ENCODE measurements at places on chromosomes 3 and 15.

DNA sequence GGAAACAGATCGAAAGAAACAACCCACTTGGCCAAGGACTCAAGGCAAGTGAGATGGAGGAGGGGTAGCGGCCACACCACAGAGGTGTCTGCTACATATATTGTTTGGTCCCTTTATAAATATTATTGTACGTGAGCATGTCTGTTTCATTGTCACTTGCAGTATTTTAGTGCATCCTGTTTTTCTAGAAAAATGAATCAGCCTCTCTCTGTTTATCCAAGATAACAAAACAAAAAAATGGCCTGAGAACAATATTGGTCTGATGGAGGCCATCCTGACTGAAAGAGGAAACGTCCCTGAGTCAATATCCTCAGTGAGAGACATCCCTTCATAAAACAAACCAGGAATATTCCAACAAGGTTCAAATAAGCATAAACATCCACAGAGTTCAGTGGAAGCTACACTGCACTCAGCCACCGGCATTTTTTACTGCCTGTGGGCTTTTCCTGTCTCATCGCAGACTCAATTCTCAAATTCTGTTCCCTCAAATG lies 42.0 kb downstream of the WWTR1 start:
- no peak for DNase-seq

- DNase-seq, result no peak
Measured at GRCh38 chr3:17050506-17050905, 165.8 kb downstream of the PLCL2 start.

- DNase-seq, result no peak
Measured at GRCh38 chr15:86127547-86127946, 47.9 kb downstream of the AGBL1 start.

GRCh38 chr3:126352476-126353454 lies 4.4 kb downstream of the KLF15 start:
- DNase-seq, result no peak

- DNase-seq, result no peak
Measured at GRCh38 chr15:91281947-91282346, 181.9 kb downstream of the SV2B start.

DNA sequence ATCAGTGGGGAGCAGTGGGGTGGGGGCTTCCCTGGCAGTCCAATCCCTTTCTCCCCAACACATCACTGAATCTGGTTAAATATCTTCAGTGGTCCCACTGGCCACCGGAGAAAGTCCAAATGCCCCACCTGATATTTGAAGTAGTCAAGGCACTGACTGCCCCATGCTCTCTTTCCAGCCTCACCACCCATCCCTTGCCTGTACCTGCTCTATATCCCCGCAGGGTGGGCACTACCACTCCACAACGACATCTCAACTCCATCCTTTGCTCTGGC lies 101.7 kb downstream of the DAPK2 start:
- no peak for DNase-seq

DNA sequence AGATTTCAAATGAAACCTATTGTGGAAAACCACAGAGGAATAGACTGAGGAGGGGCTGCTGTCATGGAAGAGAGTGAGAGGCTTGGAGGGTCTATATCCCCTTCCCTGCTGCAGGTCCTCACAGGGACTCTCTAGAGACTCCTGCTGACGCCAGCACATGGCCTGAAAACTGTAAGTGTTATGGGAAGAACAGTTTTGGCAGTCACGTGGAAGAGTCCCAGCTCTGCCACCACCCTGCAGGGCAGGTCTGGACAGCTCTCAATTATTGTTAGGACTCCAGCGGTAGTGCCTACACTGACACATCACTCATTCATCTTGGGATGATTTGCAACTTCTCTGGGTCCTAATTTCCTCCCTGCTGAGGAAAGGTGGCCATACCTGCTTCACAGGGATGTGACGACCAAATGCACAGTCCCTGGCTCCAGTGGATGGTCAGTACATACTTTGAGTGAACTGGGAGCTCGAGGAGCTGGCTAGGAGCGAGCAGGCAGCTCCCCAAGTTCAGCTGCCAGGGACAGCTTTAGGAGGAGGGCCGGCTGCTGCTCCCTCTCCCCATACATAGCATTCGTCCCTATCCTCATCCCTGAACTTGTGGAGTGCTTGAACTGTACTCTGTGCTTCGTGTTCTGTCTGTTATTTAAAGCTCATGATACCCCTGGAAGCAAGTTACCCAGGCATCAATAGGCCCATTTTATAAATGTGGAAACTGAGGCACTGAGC lies 49.2 kb downstream of the CTXND1 start:
- no peak for DNase-seq
